ENCODE measurements at places on chromosomes 13 and 19.

DNA sequence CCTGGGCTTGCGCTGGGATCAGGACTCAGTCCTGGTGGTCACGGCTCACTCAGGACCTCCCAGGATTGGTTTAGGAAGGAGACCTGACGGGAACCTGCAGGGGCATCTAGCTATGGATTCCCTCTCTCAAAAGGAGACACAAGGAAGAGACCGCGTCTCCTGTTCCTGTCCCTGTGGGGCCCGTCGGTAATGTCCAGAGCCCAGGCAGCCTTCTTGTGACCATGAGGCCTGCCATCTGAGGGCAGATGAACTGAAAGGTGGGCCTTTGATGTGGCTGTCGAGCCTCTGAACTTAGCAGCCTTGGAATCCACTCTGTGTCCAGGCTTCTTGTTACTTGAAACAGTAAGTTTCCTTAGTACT, 31.5 kb upstream of the MIER2 start:
- no peak for DNase-seq

DNA sequence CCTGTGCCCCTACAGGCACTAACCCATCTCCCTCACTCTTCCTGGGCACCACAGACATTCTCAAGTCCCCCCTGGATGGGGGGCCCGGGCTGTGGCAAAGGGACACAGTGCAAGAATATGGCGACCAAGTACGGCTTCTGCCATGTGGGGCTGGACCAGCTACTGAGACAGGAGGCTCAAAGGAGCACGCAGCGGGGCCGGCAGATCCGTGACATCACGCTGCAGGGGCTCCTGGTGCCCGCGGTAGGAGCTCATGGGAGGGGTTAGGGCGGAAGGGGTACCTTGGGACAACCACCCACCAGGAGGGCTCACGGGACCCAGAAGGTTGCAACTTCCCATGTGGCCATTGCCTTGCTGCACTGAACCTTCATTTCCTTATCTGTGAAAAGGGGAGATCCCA, 3.3 kb upstream of the GTF2F1 start:
- no peak for DNase-seq

DNA sequence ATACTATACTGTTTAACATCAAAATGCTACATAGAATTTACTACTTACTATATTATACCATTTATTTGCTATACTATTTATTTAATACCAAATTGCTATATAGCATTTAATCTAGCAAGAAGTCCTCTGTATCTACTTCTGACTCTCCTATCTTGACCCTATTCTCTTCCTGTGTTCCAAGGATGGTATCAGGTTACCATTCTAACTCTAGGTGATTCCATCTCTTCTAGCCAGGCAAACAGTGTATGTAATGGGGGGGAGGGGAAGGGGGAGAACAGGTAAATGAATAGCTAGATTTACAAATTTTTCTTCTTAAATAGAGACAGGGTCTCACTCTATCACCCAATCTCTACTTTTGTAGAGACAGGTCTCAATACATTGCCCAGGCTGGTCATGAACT, 200.3 kb downstream of the DIAPH3 start:
- no peak for DNase-seq

GRCh38 chr19:7788933-7789323, 25.9 kb downstream of the CLEC4M start:
- DNase-seq = no peak

DNA sequence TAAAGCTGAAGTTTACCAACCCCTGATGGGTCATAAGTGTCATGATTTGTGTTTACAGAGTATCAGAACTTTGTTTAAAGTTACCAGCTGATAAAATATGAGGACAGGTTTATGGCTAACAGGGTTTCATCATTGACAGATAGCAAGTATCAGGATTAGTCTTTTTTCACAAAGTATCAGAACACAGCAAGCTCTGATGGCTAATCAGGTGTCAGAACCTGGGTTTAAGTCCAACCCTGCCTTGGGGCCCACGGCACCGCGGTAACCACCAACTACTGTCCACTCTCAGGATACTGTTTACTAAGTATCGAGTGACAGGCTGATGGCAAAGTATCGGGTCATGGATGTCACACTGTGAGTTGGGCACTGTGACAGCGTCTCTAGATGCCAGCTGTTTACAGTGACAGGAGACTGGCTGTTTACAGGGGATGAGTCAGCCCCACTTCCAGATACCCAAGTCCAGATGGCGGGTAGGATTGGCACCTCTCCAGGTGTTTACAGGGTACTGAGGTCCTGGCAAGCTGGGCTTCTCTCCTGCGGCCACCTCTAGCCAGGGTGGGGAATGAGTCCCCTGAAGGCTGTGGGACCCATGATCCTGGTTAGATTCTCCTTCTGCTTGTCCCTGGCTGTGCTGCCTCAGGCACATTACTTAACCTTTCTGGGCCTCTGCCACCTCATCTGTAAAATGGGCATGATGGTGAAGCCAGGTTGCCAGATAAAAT, 21.8 kb downstream of the ARRDC2 start:
- no peak for DNase-seq
